Stimulated activated CD8-positive, alpha-beta memory T cell treated with anti-CD3 and anti-CD28 coated beads, Interleukin-2, amount 100 ng/mL, for 1 hour (primary cell): ENCODE measurements at places on chromosomes 3 and 15.

GRCh38 chr3:114721209-114721608 is 425.9 kb downstream of the ZBTB20 start:
- no peak for DNase-seq

GRCh38 chr3:188407158-188407880 is 253.4 kb downstream of the LPP start:
- no peak for DNase-seq

- no peak for DNase-seq
These were observed 117.5 kb downstream of the PDCD6IP start for GRCh38 chr3:33915796-33916546.

GRCh38 chr15:88878720-88879184 is 16.6 kb downstream of the HAPLN3 start:
- no peak for DNase-seq

GRCh38 chr3:109351231-109351630 is 13.9 kb upstream of the DPPA4 start:
- DNase-seq: no peak

DNA sequence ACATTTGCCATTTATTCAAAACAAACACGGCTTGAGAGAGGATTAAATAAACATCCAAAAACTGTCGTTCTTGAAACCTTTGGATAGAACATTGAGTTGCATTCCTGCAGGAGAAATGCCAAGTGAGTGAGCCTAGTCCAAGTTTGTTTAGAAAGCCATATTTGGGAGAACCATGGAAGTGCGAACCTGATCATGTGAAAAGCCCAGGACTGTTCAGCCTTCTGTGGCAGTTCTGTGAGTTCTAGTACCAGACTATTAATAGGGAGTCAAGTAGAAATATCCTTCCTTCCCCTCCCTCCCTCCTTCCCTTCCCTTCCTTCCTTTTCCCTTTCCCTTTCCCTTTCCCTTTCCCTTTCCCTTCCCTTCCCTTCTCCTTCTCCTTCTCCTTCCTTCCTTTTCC is 470.4 kb downstream of the LPP start:
- DNase-seq: no peak

DNA sequence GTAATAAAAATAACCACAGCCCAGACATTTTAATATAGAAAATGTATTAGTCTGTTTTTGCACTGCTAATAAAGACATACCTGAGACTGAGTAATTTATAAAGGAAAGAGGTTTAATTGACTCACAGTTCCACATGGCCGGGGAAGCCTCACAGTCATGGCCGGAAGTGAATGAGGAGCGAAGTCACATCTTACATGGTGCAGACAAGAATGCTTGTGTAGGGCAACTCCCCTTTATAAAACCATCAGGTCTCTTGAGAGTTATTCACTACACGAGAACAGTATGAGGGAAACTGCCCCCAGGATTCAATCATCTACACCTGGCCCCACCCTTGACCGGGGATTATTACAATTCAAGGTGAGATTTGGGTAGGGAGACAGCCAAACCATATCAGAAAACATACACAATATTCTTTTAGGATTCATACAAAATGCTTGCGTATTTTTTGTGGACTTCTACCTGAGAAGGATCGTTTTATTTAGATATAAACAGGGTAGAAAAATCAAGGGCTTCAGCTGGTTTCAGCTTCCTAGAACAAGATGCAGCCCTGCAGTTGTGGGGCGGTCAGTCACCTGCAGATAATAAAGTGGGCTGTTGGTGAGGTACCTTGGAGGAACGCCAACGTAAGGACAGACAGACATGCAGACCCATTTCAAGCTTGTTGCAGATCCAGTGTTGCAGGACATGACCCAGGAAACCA is 101.9 kb downstream of the TNIK start:
- DNase-seq: no peak

DNA sequence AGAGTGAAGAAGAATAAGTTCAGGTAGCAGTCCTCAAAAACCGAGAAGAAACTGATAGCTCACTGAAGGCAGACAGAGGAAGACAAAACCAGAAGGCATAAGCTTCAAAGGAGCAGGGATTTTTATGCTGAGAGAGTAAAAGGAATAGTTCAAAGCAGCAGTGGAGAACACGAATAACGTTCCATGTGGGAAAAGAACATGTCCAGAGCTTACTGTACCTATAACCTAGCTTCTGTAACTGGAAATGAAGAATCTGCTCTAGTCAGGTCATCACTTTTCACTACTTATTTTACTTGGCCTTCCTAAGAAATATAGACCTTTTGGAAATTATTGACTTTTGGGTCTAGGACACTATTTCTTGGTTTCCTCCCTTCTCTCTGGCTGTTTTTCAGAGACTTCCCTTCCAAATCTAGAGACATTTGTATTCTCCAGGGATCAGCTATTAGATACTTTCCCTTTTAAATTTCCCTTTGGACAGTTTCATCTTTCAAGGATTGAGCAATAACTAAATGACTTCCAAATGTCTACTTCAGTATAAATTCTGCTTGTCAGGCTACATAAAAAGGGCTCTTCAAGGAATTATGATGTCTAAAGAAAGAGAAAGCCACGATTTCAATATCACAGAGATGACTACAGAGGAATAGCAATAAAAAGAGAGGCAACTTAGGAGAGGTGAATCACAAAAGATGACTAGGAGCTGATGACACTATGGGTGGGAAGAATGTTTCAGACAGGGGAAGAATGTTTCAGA is 46.7 kb downstream of the UBE3A start:
- DNase-seq: no peak

DNA sequence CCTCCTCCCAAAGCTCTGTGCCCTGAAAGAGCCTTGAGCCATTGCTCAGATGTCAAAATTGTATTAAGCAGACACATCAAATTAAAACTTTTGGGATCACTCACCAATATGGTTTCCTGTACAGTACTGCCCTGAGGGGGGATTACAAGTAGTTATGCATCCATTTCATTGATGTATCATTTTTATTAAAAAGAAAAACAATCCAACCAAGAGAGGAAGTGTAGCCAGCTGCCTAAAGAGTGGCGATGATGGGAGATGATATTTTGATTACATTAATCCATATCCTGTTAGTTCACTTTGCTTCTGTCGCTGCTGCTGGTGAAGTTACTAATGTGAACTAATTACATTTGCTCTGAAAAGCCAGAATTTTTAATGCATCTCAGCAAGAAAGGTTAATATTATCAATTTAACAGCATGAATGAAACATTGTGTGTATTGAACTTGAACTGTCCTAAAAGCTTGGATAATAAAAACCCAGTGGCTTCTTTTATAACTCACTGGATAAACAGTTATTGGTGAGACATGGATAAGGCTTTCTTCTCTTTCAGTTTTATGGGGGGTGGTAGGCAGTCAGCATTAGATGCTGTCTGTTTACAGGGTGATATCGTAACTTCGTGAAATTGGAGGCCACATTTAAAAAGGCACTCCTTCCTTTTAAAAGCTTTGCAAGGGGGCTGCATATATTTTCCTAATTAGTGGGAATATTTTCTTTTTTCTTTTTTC is 87.7 kb downstream of the IGF1R start:
- no peak for DNase-seq
